ENCODE measurements at places on chromosomes 11 and 22. TPM values are rescaled to one million over a fixed set of nuclear protein-coding genes. Genes with fewer than 3 reads are reported as not detected.

Gene NLRP6
- polyA plus RNA-seq = not detected

Gene MRGPRF
- not detected for polyA plus RNA-seq

Gene RAPSN
- not detected for polyA plus RNA-seq

Gene SCGB1A1
- not detected for polyA plus RNA-seq

Gene APOL3
- polyA plus RNA-seq = not detected

Gene CARD16
- 9.0 TPM for polyA plus RNA-seq

Gene DCPS
- polyA plus RNA-seq = 7.1 TPM

Gene PDE3B
- 2.3 TPM for polyA plus RNA-seq

Gene CCND1
- polyA plus RNA-seq = 0.21 TPM

Gene MARK2
- 1.6 TPM for polyA plus RNA-seq

Gene APOBEC3B
- polyA plus RNA-seq = not detected

Gene PGA5
- not detected for polyA plus RNA-seq

Gene MIOX
- not detected for polyA plus RNA-seq

Gene HEPACAM
- polyA plus RNA-seq = 9.0 TPM

Gene NNMT
- 4.8 TPM for polyA plus RNA-seq

Gene OR52H1
- polyA plus RNA-seq = not detected

Gene ATG13
- polyA plus RNA-seq = 19.9 TPM

Gene OR10G4
- not detected for polyA plus RNA-seq

Gene FOLR3
- not detected for polyA plus RNA-seq

Gene YDJC
- polyA plus RNA-seq = 2.4 TPM

Gene DEPDC7
- not detected for polyA plus RNA-seq

Gene RFPL3
- polyA plus RNA-seq = not detected

Gene HSPB2
- polyA plus RNA-seq = 22.1 TPM

Gene OR2AG1
- 0.15 TPM for polyA plus RNA-seq
